ENCODE measurements at places on chromosomes 2 and 18.
A peak's percentile ranks its signal among the peaks of the same experiment; 100 is the strongest.

DNA sequence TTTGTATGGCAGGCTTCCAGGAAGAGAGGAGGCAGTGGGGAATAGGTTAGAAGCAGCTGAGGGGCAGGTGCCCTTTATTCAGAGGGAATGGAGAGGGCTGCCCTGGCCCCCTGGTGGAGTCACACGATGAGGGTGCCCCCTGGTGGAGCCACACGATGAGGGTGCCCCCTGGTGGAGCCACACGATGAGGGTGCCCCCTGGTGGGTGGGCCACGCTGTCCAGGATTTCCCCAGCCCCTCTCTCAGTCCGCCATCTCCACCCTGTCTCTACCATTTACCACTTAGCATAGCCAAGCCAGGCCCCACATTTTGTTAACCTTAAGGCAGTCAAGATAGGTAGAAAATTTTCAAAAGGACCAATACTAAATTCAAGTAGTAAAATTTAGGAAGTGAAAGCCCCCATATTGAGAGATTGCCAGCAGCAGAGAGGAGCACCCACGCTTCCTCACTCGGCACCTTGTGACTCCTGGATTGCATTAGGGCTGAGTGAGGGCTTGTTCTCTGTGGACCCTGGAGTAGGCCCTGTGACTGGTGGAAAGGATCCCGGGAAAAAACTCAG, 10.4 kb upstream of the FAM228A start:
- peak; percentile 22 for DNase-seq

- DNase-seq, result no peak
Measured at GRCh38 chr2:216126943-216127342, 17.8 kb downstream of the XRCC5 start.

DNA sequence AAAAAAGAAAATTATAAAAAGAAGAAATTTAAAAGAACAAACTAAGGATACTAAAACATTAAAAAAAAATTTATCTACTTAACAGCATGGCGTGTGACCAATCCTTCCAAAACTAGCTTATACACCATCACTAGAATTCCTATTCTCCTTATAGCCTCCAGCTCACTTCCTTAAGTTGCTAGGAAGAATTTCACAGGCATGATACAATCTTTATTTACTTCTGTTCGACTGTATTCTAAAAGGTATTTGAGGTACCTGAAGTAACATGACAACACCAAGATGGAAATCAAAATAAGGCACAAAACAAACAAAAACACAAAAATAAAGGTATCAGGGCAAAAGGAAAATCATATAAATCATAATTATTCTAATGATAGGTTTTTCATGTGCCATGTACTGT, 360.7 kb downstream of the FIGN start:
- no peak for DNase-seq

GRCh38 chr2:173210270-173211196, 134.9 kb downstream of the MAP3K20 start:
- DNase-seq, result peak; percentile 88

DNA sequence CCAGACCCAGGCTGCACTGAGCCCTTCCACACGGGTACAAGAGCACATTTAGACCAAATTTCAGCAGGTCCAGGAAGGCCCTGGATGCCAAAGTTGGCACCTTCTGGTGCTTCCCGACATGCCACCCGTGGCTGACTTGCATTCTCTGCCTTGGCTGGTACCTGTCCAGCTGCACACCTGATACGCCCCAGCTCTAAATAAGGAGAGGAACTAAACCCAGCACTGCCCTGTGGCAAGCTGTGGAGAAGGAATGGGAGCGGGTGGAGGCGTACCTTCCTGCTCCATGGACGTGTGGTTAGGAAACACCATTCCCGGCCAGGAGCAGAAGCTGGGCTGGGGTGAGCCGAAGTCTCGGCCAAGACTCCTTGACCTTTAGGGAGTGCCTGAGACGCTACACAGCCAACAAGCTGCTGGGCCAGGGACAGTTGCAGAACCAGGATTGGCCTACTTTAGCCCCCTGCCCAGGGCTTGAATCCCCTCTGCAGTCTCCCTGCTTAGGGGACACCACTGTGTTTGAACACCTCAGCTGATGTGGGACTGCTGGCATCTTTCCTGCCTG, 86.5 kb upstream of the TAF1B start:
- DNase-seq, result no peak

DNA sequence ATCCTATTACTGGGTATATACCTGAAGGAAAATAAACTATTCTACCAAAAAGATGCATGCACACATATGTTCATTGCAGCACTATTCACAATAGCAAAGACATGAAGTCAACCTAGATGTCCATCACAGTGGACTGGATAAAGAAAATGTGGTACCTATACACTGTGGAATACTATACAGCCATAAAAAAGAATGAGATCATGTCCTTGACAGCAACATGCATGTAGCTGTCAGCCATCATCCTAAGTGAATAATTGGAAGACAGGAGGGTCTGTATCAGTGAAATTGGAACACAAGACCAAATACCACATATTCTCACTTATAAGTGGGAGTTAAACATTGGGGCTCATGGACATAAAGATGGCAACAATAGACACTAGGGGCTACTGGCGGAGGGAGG, 27.7 kb upstream of the TWIST2 start:
- no peak for DNase-seq

- no peak for DNase-seq
Measured at GRCh38 chr2:207833251-207833751, 63.6 kb upstream of the FZD5 start.

GRCh38 chr2:69099541-69099940, 86.6 kb downstream of the ANTXR1 start:
- DNase-seq, result no peak

DNA sequence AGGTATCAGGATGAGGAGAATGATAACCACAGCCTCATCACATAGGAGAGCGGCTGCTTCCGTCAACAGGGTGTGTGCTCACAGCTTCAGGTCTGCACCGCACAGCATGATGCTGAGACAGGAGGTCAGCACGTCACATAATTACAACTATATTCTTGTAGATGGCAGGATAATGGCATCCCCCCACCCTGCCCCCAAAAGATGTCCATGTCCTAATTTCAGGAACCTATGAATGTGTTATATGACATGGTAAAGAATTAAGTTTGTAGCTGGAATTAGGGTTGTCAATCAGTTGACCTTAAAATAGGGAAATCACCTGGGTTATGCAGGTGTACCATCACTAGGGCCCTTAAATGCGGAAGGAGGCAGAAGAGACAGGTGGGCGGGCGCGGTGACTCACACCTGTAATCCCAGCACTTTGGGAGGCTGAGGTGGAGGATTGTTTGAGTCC, 73.9 kb downstream of the ARL4C start:
- DNase-seq, result no peak

- no peak for DNase-seq
Measured at GRCh38 chr2:101124643-101125366, 26.4 kb downstream of the TBC1D8 start.

DNA sequence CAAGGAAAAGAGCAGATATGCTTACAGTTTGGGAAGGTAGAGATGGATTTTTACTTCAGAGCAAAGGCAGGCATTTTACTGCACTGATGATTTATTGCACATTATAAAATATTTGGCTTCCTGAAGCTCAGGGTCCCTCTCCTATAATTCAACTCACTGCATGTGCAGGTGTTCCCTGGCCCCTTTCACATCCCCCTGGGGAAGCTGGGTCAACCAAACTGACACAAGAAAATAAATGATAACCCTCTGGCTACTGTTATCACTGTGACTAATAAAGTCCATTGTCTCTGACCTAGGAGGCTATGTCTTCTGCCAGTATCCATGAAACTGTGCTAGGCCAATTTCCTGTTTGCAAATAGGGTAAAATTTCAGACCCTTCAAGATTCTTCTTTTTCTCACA, 163.1 kb downstream of the ARL6IP6 start:
- no peak for DNase-seq

DNA sequence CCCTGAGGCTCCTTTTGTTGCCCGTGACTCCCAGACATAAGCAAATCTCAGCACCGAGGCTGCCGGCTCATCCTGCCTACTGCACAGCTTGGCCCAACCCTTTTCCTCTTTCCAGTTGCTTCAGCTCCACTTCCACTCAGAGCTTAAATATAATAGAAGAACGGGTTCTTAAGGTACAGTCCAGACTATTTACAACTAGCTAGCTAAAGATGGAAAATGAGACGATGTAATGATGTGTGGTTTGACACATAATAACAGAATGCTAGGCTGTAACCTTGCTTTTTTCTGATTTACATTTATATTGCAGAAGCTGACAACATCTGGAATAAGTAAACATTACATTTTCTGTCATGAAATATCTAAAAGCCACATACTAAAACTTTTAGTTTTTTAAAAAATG, 26.9 kb upstream of the ATP9B start:
- DNase-seq, result no peak

Measured in Ammon's horn (tissue), 1 donor.